Right ventricle myocardium inferior (tissue), 1 donor: ENCODE measurements at places on chromosomes 16 and 17.

DNA sequence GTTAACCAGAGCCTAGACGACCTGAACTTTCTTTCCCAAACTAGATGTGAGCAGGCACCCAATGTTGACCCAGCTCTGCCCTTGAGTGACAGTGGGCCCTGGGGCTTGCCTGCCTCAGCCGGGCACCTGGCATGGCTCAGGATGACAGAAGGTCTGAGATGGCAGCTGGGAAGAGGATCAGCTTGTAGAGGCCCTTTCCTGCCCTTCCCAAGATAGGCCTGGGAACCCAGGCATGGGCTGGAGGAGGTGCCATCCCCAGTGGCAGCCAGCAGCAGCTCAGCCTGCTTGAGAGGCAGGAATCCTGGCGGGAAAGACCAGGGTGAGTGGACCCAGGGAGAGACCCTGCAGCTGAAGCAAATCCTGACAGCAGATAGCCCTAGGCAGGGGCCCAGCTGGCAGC lies 59.1 kb downstream of the PIPOX start:
- DNase-seq: no peak

- DNase-seq: no peak
These were observed at the start of gene VTN for GRCh38 chr17:28370035-28370743. VTN (minus strand) TSS chr17:28370307; CDS start chr17:28370203, 104 bp downstream.

- no peak for DNase-seq
These were observed 447 bp downstream of the SDK2 start for GRCh38 chr17:73643852-73644144.

- no peak for DNase-seq
These were observed 7.5 kb downstream of the GINS2 start for GRCh38 chr16:85681255-85681654.

DNA sequence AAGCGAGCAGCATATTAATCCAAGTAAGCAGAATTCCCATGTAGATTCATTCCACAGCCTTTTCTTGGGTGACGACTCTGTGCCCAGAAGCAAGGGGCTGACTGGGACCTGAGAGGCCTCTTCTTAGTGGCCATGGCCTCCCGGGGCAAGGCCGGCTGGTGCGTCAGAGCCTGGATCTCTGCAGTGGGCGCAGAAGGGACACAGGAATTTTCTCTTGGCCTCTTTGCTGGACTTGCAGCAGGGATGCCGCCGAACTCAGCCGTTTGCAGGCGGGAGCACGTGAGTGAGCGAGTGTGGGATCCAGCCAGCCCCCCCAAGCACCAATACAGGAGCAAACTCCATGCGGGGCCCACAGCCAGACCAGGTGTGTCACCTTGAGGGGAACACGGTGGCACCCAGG lies 151.8 kb downstream of the RPTOR start:
- no peak for DNase-seq

GRCh38 chr16:51393381-51394005 lies 242.4 kb upstream of the SALL1 start:
- no peak for DNase-seq

DNA sequence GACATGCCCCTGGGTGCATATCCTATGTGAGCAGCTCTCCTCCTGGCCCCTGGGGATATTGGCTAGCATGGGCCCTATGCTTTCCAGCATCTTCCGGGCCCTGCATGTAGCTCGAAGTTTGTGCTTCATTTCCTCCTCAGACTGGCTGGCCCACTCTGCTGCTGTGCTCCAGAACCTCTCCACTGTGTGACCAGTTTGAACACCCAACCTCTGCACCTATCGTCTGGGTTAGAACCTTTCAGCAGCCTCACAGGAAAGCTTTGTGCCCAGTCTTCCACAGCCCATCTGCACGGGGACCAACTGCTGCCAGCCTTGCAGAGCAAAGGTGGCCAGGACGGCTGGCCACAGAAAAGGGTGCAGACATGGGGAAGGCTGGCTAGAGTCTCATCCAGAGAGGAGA lies 10.2 kb upstream of the CLEC18B start:
- no peak for DNase-seq

GRCh38 chr17:30346221-30346795 lies 12.5 kb upstream of the TMIGD1 start:
- DNase-seq: no peak
